Skeletal muscle cell (primary cell): ENCODE measurements at places on chromosomes 13 and 19.

- DNase-seq, result peak; percentile 97
Measured at GRCh38 chr13:43686557-43686956, 100.2 kb downstream of the ENOX1 start.

DNA sequence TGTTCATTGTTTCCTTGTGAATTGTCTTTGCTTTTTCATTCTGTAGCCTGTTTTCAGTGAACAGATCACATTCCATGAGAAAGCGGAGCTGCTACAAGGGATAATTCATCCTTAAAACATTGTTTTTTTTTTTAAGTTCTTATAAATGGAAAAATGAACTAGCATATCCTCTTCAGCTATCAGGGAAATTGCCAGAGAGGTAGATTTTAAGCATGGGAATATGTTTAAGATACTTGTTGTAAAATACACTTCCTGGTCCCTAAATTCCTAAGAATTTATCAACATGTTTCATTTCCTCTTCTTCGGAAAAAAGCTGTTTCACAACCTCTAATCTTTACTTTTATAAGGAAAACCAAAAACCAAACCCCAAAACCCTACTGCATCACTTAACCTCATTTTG, 238.0 kb downstream of the POSTN start:
- no peak for DNase-seq

GRCh38 chr13:93730780-93731179, 504.2 kb downstream of the GPC6 start:
- DNase-seq, result no peak

DNA sequence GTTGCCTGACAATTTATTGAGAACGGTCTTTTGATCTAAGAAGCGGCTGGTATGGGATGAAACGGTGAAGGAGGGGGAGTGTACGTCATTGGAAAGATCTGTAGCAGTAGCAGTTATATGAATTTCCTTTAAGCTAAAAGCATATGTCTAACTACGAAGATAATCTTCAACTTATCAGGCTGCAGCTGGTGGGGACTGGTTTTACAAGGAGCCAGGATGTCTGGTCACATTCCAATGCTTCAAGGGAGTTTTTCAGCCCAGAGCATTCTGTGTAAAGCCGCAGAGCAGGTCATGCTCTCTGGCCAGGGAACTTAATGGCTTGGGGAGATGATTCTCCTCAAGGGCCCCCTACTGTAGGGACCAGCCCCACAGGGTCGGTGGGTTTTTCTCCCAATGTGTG, 29.2 kb downstream of the CLEC4M start:
- no peak for DNase-seq

GRCh38 chr13:45229172-45229571, 28.3 kb upstream of the KCTD4 start:
- DNase-seq, result no peak

DNA sequence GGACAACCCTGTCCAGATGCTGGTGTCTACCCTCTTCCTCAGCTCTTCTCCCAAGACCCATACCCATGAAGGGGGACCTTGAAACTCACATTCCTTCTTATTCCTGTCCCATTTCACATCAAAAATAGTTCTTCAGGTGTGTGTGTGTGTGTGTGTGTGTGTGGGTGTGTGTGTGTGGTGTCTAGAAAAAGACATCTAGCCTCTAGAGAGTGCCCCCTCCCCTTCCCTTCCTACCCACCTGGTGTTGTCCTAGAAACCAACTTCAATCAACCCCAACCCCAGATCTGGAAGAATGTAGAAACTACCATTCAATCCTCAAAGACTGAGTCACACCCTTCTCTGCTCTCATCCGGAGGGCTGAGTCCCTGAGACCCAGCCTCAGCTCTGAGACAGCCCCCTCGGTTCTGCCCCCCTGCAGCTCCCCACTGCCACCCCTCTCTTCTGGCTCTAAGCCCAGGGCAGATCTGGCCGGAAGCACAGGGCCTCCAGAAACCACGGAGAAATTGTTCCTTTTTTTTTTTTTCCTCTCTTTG, 3.5 kb downstream of the KCNN4 start:
- no peak for DNase-seq

DNA sequence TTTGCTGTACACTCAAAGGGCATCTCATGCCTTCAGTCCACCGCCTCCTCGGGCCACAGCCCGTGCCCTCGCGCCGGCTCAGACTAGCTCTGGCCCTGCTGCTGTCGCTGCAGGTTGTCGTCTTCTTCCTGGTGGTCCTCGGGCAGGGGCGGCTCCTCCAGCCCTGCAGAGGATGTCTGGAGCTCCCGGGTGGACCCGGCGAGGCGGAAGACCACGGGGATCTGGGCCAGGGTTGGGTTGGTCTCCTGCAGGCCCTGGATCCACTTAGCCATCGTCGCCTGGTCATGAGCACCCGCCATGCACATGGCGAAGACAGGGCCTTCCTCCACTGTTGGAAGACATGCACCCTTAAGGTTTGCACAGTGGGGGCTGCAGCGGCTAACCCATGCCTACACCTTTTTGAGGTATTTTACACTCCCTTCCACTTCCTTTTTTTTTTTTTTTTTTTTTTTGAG, 489 bp upstream of the ZNF653 start:
- DNase-seq, result no peak

- no peak for DNase-seq
Measured at GRCh38 chr19:10760273-10760944, 42.5 kb downstream of the DNM2 start.

- DNase-seq, result peak; percentile 61
Measured at GRCh38 chr13:32150794-32151193, 119.2 kb downstream of the FRY start.

GRCh38 chr13:19991531-19991930, 33.0 kb downstream of the ZMYM2 start:
- no peak for DNase-seq

DNA sequence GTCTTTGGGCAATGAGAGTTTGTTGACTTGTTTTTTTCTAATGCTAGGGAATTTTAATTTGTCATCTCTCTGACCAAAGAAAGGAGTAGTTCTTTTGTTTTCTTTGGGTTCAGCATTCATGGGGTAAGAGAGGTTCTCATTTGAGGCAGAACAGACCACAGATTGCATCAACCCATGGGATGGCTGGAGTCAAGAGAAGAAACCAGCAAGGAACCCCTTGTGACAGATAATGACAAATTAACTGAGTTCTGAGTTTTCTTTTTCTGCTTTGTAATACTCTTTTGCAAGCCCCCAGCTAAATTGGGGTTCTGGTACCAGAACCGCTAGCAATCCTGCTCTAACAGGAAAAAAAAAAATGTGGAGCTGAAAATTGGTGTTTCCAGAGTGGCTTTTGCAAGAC, 864.1 kb downstream of the DIAPH3 start:
- DNase-seq, result no peak
